ENCODE measurements at places on chromosomes 4 and X. TPM values are rescaled to one million over a fixed set of nuclear protein-coding genes. Genes with fewer than 3 reads are reported as not detected.

Gene NR0B1
- not detected for total RNA-seq

Gene KLHL4
- total RNA-seq, result 1.1 TPM

Gene BMX
- total RNA-seq, result 16.8 TPM

Gene PTCHD1
- 0.24 TPM for total RNA-seq
